ENCODE measurements at places on chromosomes 7 and 10.

GRCh38 chr7:16711730-16712129 lies 41.8 kb upstream of the TSPAN13 start:
- no peak for DNase-seq

DNA sequence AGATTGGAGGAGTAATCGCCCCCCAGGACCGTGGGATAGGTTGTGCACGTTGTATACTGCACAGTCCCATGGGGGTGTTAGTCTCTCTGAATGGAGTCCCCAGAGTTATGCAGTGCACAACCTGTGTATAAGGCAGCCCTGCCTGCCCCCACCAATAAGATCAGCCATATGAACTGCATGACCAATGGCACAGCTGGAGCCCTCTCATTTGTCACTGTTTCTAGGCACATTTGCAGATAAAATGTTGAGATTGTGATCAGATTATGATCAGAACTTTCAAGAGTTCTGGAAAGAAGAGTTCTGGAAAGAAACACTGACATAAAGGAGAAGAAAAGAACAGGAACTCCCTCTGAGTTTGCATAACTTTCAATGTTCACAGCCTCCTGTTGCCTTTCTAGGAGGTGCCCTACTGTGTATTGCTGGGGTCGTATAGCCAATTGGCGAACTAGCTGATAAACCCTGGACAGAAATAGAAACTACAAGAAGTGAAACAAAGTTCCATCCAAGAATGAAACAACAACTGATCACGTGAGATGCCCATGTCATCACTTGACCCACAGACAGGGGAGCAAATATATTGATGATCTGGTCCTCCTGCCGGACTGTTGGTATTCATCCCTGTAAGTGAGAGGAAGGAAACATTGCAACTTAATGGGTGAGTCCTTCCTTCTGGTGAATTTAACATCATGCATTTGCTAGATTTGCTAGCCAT lies 49.6 kb upstream of the TOMM7 start:
- DNase-seq: no peak

- DNase-seq: no peak
Observed at GRCh38 chr10:13822490-13822889, 235.7 kb downstream of the PRPF18 start.

DNA sequence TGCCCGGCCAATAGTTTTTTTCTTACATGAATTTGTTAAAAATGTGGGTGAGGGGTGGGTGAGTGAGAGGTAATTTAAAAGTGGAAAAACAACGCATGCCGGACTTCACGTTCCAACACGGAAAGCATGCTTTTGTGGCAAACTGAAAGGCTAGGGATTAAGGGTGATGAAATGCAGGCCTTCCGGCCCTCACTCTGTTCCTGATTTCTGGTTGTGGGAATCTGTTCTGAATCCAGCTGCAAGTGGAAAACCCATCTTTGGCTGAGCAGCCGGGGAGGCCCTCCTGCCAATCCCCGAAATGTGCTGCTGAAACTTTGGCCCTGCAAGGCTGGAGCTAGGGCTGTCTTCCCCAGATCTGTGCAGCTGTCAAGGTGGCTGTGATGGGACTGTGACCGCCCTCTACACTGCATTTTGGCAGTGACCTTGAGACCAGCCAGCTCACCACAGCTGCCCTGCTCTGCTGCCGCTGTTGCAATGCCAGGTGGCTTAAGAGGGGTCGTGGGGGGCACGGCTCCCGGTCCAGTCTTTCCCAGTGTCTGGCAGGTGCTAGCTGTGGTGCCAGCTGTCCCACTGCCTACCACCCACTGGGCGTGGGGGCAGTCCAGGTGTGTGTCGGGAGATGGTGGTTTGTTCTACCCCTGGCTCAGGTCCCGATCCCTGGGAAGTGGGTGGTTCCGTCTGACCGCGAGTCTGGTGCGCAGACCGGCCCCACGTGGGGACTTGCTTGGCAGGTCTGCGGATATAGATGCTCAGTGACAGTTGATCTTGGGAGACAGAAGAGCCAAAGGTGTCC lies 39.0 kb downstream of the TET1 start:
- DNase-seq: peak; percentile 8

- DNase-seq: no peak
Observed at GRCh38 chr10:122461367-122461728, at the start of gene HTRA1. Gene HTRA1 (plus strand): TSS chr10:122461553. CDS start chr10:122461653, 100 bp downstream.

DNA sequence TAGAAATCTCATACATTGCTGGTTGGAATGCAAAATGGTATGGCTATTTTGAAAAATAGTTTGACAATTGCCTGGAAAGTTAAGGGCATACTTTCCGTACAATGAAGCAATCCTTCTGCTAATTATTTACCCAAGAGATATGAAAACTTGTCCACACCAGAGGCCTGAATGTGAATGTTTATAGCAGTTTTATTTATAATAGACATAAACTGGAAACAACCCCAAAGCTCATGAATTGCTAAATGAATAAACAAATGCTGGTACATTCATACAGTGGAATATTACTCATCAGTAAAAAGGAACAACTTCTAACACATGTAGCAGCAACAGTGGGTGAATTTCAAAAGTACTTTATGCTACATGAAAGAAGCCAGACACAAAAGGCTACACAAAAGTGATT lies 42.7 kb downstream of the MMRN2 start:
- no peak for DNase-seq

- DNase-seq: no peak
Observed at GRCh38 chr10:87960230-87960629, 96.8 kb downstream of the PTEN start.

- no peak for DNase-seq
Observed at GRCh38 chr10:129993621-129994020, 29.5 kb upstream of the EBF3 start.

DNA sequence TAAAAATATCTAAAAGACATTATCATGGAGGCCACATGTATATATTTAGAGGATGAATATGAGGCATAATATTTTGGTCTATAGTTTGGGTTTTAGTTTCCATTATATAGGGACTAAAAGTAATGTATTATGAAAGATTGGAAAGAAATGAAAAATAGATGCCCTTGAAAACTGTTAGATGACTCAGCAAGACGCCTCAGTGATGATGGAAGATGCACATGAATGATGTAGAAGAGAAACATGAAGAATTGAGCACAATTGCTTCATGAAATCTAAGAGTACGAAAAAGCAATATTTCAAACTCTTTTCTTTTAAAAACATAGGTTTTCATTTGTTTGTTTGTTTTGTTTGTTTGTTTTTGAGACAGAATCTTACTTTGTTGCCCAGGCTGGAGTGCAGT lies 89.8 kb downstream of the ARL4A start:
- DNase-seq: no peak

DNA sequence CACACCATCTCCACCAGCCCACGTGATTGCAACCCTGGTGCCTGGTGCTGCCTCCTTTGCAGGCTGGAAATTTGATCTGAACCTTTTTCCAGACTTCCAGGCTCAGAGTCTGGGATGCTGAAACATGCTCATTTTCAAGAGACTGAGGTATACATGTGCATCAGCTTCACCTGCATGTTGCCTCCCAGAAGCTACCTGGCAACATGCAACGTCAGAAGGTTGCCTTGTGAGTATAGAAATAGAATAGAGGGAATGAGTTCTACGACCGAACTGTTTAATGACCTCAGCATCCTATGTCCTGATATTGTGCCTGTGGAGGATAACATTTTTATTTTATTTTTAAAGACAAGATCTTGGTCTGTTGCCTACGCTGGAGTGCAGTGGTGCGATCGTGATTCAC lies 1.9 kb upstream of the ZNF212 start:
- no peak for DNase-seq

GRCh38 chr10:113019096-113019495 lies 69.0 kb downstream of the TCF7L2 start:
- DNase-seq: no peak

GRCh38 chr7:28362812-28363211 lies 49.5 kb upstream of the CREB5 start:
- DNase-seq: no peak

DNA sequence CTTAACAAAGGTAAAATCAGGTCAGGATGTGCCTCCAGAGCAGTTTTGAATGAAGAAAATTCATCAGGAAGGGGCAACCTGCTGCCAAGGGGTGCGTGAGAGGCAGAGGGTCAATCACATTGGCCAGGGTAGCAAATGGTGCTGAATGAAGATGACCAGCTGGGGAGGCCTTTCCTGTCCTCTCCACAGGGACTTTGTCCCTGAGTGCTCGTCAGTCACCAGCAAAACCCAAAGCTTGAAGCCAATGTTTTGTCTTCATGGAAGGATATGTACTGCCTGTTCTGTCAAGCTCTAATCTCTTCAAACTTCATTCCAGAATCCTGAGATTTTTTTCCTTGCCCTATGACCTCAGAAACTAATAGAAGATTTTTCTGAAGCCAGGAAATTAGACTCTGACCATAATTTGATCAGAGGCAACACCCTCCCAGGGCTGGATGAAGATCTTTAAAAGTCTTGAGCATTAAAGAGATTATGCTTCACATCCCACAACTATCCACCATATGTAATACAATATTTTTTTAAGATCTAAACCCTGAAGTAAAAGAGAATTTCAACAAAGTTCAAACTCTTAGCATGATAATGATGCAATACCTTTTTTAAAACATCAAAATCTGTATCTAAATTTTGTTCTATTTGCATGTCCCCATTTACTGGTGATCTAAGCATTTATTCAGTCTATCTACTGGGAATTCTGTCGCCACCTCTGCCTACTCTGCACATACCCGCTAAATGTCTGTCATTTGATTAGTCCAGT lies 243.0 kb downstream of the SNX13 start:
- DNase-seq: no peak

DNA sequence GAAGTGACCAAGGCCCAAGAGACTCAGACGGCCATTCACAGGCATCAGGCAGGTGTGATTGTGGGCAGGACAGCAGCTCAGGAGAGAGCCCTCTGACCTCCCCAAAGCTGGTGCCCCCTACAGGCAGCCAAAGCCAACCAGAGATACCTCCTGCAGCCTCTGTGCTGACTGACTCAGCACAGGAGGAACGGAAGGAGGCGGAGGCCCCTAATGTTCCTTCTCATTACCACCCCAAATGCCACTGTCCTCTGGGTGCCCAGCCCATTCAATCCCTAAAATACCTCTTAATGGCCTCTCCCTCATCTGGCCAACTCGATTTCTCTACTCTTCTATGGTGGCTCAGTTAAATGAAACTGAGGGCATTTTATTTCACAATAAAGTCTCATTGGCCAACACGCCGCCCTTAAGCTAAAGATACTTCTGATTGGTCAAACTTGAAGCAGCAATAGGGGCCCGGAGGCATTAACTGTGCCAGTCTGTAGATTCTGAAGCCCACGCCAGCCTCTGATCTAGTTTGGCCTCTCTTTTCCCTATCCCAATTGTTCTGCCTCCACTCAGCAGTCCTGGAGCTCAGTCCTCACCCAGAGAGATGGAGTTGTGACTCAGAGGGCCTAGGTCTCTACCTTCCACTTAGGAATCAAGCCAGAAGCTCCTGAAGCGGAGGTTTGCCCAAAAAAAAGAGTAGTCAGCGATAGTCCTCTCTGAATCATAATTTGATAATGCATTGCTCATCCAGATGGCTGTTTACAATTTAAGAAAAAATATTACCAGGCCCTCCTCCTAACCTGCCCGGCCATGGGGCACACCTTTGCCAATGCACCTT lies 1.2 kb downstream of the CYREN start:
- no peak for DNase-seq

DNA sequence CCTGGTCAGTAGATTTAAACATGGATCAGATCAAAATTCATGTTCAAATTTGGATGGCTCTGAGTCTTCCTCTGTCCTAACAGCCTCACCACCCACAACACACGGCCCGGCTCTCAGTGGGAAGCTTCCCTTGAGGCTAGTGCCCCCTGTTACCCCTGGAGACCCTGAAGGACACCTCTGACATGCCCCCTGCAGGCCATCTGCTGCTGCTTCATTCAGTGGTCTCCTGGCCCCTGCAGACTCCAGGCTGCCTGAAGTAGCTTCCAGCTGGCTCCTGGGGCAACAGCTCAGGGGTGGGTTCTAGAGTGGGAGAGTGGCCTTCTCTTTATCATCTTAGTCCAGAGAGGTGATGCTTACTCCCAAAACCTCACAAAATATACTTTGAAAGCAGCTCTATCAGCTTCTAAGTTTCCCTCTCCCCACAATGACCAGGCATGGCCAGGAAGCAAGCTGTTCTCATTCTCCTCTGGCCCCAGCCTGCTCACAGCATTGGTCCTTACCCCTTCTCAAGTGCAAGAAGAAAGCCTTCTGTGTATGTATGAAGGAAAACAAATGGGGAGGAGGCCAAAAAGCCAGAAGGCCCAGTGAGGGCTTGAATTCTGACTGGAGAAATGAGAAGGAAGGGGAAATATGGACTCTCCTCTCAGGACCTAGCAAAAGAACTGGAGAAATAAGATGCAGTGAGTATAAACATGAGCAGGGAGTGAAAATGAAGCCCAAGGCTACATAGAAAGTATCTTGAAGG lies 189.6 kb upstream of the INHBA start:
- no peak for DNase-seq

DNA sequence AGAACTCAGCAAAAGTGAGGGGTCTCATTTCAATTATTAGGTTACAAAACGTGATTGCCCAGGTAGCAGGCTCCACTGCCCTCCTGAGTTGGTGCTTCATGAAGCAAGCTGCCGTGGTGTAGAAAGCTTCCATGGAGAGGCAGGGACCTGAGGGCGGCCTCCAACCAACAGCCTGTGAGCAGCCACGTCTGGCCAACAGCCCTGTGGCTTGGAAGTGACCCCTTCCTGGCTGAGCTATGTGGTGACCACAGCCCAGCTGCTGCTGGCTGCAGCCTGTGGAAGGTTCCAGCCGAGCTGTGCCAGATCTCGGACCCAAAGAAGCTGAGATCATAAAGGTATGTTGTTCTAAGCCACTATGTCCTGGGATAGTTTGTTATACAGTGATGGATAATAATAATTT lies 122.5 kb upstream of the KLF6 start:
- DNase-seq: no peak

- DNase-seq: no peak
Observed at GRCh38 chr7:27146491-27147198, 929 bp downstream of the HOXA6 start.

DNA sequence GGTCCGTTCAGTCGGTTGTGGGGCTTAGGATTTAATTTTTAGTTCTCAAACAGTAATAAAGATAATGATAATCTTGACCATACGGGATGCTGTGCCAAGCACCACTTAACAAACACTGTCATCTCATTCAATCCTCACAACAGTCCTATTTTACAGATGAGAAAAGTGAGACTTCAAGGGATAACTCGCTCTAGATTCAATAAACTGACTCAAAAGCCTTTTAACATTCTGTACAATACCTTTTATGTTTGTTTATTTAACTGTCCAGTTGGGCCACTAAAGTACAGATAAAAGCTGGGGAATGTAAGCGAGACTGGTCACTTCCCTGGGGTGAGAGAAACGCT lies 437 bp upstream of the CFAP69 start:
- DNase-seq: no peak

DNA sequence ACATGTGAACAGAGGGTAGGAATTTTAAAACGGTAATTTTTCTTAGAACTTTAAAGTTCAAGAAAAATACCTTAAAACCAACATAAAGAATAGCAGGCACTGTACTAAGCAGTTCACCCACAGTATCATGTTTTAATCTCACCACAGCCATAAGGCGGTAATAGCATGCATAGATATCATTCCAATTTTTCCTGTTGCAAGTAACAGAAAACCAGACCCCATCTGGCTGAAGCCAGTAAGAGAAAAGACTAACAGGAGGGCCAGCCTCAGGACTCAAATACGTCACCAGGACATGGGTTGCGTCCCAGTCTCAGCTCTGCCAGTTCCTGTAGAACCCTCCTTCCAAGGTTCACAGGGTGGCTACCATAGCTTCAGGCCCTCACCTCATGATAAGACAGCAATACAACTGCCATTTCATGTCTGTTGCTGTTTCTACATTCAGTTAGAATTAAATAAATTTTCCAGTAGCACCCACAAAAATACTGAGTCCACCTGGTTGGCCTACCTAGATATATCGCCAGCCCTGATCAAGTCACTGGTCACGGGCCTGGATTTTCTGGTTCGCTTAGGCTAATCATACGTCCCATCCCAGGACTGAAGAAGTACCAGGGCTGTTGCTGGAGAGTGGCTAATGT lies 2.0 kb upstream of the RNF32 start:
- no peak for DNase-seq

Measured in NCI-H748 treated with DMSO at 0.1 percent for 48 hours (cell line).